ENCODE measurements at places on chromosomes 5 and 9.

DNA sequence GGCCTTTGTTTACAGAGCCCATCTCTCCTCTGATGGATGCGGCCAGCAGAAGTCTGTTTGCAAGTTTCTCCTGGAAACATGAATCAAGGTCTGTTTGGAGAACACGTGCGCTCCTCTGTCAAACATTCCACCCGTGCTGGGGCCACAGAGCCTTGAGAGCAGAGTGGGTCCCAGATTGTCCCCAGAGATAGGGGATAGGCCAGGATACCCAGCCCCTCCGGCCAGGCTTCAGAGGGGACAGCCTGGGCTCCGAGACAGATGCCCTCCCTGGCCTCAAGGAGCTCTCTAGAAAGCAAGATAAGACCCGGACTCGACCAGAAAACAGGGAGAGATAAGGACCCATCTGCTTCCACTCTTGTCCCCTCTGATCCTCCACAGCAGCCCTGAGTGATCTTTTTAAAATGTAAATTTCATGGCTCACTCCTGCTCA lies 40.4 kb upstream of the HAND1 start:
- no peak for DNase-seq

GRCh38 chr5:127351418-127351817 lies 60.8 kb downstream of the MEGF10 start:
- no peak for DNase-seq

DNA sequence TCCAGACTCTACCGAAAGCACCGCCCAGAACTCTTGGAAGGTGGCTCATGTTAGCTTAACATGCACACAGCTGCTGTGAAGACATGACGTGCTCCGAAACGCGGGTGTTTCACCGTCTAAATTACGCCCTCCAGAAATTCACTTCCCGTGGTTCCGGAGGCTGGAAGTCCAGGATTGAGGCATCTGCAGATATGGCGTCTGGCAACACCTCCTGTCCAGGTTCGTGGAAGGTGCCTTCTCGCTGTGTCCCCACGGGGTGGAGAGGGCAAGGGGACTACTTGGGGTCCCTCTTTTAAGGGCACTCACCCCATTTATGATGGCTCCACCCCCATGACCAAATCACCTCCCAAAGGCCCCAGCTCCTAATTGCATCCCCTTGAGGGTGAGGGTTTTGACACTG lies 348.0 kb upstream of the IRX2 start:
- no peak for DNase-seq

GRCh38 chr5:90484540-90484939 lies 9.9 kb downstream of the POLR3G start:
- no peak for DNase-seq

- no peak for DNase-seq
These were observed 16.9 kb upstream of the BOD1 start for GRCh38 chr5:173633304-173633703.

GRCh38 chr9:35158501-35159280 lies 3.1 kb upstream of the UNC13B start:
- no peak for DNase-seq

GRCh38 chr9:132366481-132366880 lies 11.7 kb upstream of the SETX start:
- no peak for DNase-seq

GRCh38 chr5:120457839-120458507 lies 6.1 kb upstream of the PRR16 start:
- no peak for DNase-seq

GRCh38 chr9:114754581-114754980 lies 51.3 kb downstream of the TNFSF15 start:
- no peak for DNase-seq

GRCh38 chr5:32095261-32095671 lies 78.9 kb downstream of the GOLPH3 start:
- DNase-seq, result no peak

- no peak for DNase-seq
These were observed 34.6 kb downstream of the C5orf15 start for GRCh38 chr5:133933670-133934295.

GRCh38 chr9:2083479-2083878 lies 68.3 kb downstream of the SMARCA2 start:
- no peak for DNase-seq

- no peak for DNase-seq
These were observed 1.4 kb downstream of the RALGPS1 start for GRCh38 chr9:126915846-126916543.

All from right renal cortex interstitium (tissue), 3 donors.